ENCODE measurements at places on chromosomes 12 and 14. TPM values are rescaled to one million over a fixed set of nuclear protein-coding genes. Genes with fewer than 3 reads are reported as not detected.

The SLC25A21 gene
- total RNA-seq = 1.7 TPM

The PTPRB gene
- total RNA-seq = 8.3 TPM

The GRIN2B gene
- total RNA-seq = 44.9 TPM

The POLR3B gene
- 18.1 TPM for total RNA-seq

The FAIM2 gene
- 14.1 TPM for total RNA-seq

The ARMH4 gene
- total RNA-seq = 47.2 TPM

The TAS2R43 gene
- total RNA-seq = 10.6 TPM

The ANAPC7 gene
- total RNA-seq = 58.5 TPM

The DLK1 gene
- total RNA-seq = 0.54 TPM

The RDH5 gene
- 8.6 TPM for total RNA-seq

The KLRC1 gene
- total RNA-seq = not detected

The WDHD1 gene
- 13.0 TPM for total RNA-seq

The GPR84 gene
- total RNA-seq = 0.36 TPM

The COL2A1 gene
- 11.7 TPM for total RNA-seq

GRCh38 chr14:100438678-100439592 is 115.8 kb downstream of the SLC25A47 start:
- peak; percentile 58 for DNase-seq

DNA sequence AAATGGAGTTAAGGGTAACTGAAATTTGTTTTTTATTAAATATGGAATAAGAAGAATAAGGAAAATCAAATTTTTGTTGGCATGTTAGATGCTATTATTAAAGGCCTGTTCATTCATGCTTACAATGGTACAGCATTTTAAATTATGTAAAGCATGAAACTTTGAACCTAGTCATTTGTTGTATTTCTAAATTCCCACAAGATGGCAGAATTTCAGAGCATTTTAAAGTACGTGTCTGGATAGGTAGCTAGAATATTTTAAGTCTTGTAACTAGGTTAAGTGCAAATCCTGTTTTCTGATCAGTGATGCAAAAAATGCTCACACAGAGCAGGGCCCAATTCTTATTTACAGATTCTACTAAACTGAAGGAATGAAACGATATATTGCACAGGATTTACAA is 585.6 kb upstream of the MIS18BP1 start:
- no peak for DNase-seq

- peak; percentile 84 for DNase-seq
Observed at GRCh38 chr12:51823875-51824565, 24.5 kb downstream of the FIGNL2 start.

GRCh38 chr12:127779301-127780045 is 487.5 kb upstream of the TMEM132C start:
- DNase-seq = no peak

GRCh38 chr12:107938446-107938845 is 163.9 kb downstream of the ASCL4 start:
- DNase-seq = no peak

- no peak for DNase-seq
Observed at GRCh38 chr14:31320922-31321766, 99.2 kb downstream of the HEATR5A start.

DNA sequence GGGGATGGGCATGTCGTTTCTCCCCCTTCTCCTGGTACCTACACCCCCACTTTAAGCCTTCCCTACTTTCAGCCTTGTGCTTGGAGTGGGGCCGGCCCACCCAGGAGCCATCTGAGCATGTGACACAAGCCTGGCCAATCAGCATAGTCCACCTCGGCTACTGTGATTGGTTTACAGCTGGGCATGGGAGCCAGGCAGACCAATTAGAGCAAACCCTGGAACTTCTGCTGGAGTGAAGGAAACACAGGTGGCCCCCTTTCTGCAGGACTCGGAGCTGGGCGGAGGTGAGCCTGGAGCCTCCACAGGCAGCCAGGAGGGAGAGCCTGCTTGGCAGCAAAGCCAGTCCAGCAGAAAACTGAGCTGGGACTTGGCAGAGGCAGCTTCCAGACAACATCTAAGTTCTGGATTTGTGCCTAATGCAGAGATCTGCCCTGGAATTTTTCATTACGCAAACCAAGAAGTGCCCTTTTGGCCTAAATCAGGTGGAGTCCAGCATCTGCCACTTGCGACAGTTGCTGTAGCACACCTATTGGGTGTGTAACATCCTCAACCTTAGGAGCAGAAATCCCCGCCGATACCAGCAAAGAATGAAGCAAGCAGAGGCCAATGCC is 59.5 kb downstream of the SCARB1 start:
- DNase-seq = peak; percentile 34

DNA sequence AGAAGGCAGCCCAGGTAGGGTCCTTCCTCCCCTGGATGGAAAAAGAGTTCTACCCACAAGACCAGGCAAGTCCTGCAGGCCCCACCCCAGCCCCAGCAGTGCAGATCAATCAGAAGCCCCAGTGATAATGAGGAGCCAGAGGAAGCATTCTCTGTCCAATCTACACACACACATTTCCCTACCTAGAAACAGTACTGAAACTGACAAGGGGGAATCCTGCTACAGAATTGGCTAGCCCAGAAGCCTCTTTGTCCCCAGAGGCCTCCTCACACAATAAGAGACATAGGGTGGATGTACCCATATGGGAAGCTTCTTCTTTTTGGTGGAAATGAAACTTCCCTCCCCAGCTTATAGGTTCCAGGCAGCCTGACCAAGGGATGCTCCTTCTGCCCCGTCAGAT is 9.9 kb downstream of the FSCB start:
- DNase-seq = no peak

GRCh38 chr12:9363145-9363544 is 154.9 kb upstream of the PZP start:
- DNase-seq = no peak

GRCh38 chr12:102990419-102990818 is 32.9 kb downstream of the ASCL1 start:
- DNase-seq = peak; percentile 8

- DNase-seq = no peak
Observed at GRCh38 chr12:5713599-5714081, 231.4 kb downstream of the ANO2 start.

DNA sequence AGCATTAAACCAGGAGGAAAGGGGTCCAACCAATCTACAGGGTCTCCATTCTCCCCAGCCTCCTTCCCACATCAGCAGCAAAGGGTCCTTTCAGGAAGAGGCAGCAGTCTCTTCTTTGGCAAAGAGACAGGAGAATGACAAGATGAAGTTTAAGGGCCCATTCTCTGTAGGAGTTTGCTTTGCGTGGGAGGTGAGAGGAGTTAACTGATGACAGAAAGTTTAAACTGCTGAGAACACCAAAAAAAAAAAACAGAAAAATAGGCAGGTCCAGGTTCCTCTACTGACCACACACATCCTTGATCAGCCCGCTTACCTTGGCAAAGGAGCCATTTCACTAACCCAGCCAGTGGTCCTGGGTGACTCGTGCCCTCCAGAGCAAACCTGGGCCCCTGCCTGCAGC is 5.7 kb downstream of the SLC6A13 start:
- no peak for DNase-seq

DNA sequence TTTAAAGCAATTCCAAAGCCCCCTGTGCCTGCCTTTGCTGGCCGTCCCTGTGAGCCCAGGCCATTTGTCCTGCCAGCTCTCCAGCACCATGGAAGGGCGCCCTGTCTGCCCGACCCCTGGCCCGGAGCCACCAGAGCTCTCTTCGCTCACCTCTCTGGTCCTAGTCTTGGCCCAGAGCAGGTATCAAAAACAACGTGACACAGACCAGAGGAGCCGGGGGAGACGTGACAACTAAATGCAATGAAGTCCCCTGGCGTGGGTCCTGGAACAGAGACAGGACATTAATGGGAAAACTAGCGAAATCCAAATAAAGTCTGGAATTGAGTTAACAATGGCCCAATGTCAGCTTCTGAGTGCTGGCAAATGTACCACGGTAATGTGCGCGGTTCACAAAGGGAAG is 83.2 kb upstream of the DIO3 start:
- DNase-seq = no peak

DNA sequence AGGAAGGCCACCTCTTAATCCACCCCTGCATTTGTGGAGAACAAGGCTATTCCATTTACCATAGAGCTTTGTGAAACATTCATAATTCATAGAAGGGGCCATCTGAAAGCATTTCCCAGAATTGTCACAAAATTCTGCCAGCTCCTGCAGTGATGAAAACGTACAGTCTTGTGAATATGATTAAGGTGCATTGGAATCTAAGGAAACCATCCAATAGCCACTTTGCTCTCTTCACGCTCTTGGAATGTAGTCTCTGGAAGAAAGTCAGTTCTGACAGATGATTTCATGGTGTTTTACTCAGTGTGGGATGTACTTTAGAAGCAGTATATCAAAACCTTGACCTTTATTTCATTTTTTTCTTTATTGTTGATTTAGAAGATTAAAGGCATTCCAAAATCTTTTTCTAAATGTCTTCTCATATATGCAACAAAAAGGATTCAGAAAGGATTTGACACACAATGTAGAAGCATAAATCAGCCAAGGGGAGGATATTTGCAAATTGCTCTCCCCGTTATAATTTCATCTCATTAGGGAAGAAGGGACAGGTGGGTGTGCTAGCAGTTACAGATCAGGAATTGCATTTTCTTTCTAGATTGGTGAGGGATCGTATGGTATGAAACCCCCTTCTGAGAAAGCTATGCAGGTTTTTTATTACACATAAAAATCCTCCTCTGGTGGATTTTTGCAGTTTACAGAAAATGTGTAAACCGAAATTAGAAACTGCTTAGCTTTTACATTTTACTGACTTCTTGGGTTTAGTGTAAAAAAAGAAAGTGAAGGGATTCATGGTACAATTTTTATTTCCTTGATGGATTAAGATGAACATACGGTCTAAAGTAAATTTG is 390.2 kb downstream of the LRIG3 start:
- DNase-seq = no peak

GRCh38 chr14:102973706-102974285 is 51.3 kb downstream of the AMN start:
- DNase-seq = peak; percentile 58

- no peak for DNase-seq
Observed at GRCh38 chr12:62865937-62866336, 69.0 kb downstream of the PPM1H start.

GRCh38 chr14:103943673-103944072 is 1.3 kb upstream of the RD3L start:
- no peak for DNase-seq

- DNase-seq = peak; percentile 33
Observed at GRCh38 chr12:47949441-47950341, 13.7 kb upstream of the TMEM106C start.

- DNase-seq = no peak
Observed at GRCh38 chr14:93079321-93079720, 36.4 kb downstream of the ITPK1 start.

DNA sequence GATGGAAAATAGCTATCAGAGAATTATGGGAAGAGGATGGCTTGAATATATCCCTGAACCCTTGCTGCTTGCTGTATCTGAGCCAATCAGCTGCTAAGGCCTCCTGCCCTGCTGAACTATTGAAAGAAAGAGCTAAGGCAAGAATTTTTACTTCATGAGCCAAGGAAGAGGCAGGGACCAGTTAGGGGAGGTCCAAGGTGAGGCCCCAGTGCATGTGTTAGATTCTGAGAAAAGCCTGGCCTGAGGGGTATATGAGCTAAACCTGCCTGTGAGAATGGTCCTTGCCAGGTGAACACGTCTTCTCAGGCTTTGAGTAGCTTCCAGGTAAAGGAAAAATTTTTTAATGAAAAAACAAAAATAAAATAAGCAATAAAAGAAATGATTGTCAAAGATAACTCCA is 218.0 kb downstream of the SYT1 start:
- DNase-seq = no peak

GRCh38 chr12:6950811-6951540 is at the start of gene PTPN6:
TSS of gene PTPN6 (plus strand) at chr12:6951356. CDS start at chr12:6951513, 157 bp downstream.
- no peak for DNase-seq

DNA sequence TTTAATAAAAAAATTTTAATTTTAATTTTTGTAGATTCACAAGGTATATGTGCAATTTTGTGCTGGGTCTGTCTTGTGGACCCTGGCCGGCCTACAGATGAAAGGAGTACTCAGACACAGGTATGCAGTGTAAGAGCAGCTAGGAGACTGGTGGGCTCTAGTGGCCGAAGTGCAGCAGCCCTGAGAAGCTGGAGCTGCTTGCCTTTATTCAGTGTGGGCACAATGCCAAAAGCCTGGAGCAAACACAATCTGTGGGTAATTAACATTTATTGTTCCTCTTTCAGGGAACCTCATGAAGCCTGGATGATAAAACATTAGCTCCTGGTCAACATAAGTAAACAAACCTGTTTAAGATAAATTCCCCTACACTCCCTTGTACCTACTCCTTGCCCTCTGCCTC is 135.7 kb upstream of the SEL1L start:
- no peak for DNase-seq

GRCh38 chr14:105665951-105666277 is 139.5 kb downstream of the TMEM121 start:
- DNase-seq = no peak

- no peak for DNase-seq
Observed at GRCh38 chr12:58695263-58695662, 225.0 kb downstream of the LRIG3 start.

DNA sequence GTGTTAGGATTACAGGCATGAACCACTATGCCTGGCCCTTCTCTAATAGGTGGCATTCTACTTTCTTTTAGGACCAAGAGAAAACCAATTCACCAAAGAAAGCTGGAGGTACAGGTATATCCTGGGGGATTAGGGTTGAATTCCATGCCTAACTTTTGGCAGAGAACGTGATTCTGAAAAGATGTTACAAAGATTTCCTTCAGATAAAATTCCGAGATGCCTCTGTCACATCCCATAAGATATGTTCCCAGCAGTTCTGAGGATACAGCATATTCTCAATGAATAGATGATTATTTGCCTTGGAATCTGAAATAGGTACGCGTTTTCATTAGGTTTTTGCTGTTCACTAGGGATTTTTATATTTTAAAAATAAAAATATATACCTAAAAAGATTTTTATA is 111.9 kb upstream of the KRAS start:
- no peak for DNase-seq
